ENCODE measurements at places on chromosomes 3 and 15.

DNA sequence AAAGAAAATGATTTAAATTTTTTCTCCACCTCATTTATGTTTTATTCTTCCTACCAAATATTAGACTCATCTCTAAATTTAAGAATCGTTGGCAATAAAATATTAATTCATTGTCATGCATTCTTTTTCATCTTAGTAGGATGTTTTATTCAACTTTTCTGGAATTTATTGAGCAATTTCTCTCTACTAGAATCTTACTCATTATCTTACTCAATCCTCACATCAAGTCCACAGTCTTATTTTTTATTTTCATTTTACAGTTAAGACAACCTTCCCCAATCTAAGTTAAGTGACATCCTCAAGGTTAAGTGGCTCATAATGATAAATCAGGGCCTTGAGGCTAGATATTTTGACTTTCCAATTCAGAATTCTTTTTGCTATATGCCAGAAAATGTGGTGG is 15.9 kb upstream of the ALDH1A2 start:
- H3K36me3 ChIP-seq = no peaks in the 10 kb centered on the region
- no peaks in the 10 kb centered on the region for H3K27me3 ChIP-seq
- no peaks in the 10 kb centered on the region for H3K4me1 ChIP-seq
- no peak overlapping the region for H3K4me3 ChIP-seq
- no peak for DNase-seq
- H3K27ac ChIP-seq = no peak overlapping the region

GRCh38 chr3:46883054-46883829 is 5.7 kb downstream of the PTH1R start:
- H3K36me3 ChIP-seq = no peaks in the 10 kb centered on the region
- no peaks in the 10 kb centered on the region for H3K27me3 ChIP-seq
- H3K4me3 ChIP-seq = peak overlapping the region; percentile 53

DNA sequence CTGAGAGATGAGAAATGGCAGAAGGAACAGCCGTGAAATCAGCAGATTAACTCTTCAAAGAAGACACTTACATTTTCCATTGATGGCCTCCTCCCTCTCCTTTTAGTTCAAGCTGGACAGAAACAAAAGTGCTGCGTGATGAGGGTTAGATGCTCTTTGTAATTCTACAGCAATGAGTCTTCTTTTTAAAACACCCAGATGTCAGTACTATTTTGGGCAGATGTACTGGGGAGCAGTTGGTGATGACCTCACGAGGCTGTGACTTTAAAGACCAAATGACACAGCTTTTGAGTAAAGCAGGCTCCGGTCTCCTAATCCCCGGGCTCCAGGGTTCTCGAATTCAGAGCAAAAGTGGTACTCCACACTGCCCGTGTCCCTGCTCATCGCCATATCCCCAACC is 198.2 kb downstream of the SLCO3A1 start:
- no peak overlapping the region for H3K27ac ChIP-seq
- no peak overlapping the region for H3K4me3 ChIP-seq
- H3K36me3 ChIP-seq = no peaks in the 10 kb centered on the region
- no peaks in the 10 kb centered on the region for H3K27me3 ChIP-seq
- H3K4me1 ChIP-seq = no peaks in the 10 kb centered on the region
- no peak for DNase-seq

DNA sequence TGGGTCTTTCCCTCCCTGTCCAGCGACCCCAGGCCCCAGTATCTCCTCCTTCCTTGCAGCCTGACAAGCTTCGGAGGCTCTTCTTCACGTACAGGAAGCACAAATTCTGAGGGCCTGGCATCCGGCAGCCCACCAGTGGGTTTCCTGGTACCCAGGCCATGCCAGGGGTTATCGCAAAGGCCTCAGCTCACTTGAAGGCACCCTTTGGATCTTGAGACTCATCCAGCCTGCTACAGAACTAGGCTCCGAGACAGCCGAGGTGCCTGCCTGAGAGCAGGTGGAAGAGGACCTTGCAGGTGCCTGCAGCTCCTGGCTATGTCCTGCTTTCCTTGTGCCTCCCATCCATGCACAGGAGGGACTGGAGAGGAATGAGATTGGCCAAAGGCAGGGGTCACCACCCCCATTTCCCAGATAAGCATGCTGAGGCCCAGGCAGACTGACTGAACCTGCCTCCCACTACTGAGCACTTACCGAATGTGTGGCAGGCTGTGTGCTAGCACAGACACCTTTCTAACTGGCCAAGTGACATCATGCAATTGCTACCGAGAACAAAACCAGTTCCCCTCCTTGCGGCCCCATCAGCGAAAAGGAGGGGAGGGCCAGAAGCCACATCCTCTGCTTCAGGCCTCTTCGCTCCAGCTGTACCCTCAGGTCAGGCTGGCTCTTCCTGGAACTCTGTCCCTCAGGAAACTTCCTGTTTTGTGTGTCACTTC is 11.2 kb downstream of the SH2D7 start:
- H3K36me3 ChIP-seq = no peaks in the 10 kb centered on the region
- no peak overlapping the region for H3K27ac ChIP-seq
- no peak overlapping the region for H3K4me3 ChIP-seq

GRCh38 chr3:54257125-54257720 is 134.9 kb downstream of the CACNA2D3 start:
- no peak overlapping the region for H3K4me3 ChIP-seq
- no peaks in the 10 kb centered on the region for H3K36me3 ChIP-seq
- no peak for DNase-seq
- H3K4me1 ChIP-seq = no peaks in the 10 kb centered on the region
- no peaks in the 10 kb centered on the region for H3K27me3 ChIP-seq
- H3K27ac ChIP-seq = no peak overlapping the region

DNA sequence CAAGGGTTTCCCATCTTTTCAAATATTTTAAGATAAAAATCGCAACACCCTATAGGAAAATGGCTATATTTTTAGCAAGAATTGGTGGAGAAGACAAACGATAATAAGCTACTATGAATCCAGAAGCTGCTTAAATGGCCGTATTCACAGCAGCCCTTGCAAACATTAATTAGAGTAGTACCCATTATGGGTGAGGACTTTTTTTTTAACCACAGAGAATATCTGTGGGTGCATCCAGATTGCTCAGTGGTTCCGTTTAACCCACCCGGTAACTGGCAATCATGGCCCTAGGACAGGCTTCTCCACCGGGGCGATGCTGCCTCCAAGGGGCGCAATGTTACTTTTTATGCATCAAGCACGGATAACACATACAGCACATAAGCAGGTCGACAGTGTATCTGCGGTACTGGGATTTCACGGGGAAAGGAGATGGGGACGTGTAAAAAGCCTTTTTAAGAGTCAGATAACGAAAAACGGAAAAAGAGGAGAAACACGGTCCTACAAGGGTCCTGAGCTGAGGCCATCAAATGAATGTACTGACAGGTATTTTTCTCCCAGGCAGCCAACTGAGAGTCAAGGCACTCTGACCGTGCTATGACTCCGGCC is 968 bp upstream of the TMEM266 start:
- H3K27ac ChIP-seq = no peak overlapping the region
- no peak for DNase-seq
- no peaks in the 10 kb centered on the region for H3K27me3 ChIP-seq
- peak overlapping the region; percentile 40 for H3K4me3 ChIP-seq
- H3K4me1 ChIP-seq = peaks cover 4% of the 10 kb centered on the region
- H3K36me3 ChIP-seq = no peaks in the 10 kb centered on the region

DNA sequence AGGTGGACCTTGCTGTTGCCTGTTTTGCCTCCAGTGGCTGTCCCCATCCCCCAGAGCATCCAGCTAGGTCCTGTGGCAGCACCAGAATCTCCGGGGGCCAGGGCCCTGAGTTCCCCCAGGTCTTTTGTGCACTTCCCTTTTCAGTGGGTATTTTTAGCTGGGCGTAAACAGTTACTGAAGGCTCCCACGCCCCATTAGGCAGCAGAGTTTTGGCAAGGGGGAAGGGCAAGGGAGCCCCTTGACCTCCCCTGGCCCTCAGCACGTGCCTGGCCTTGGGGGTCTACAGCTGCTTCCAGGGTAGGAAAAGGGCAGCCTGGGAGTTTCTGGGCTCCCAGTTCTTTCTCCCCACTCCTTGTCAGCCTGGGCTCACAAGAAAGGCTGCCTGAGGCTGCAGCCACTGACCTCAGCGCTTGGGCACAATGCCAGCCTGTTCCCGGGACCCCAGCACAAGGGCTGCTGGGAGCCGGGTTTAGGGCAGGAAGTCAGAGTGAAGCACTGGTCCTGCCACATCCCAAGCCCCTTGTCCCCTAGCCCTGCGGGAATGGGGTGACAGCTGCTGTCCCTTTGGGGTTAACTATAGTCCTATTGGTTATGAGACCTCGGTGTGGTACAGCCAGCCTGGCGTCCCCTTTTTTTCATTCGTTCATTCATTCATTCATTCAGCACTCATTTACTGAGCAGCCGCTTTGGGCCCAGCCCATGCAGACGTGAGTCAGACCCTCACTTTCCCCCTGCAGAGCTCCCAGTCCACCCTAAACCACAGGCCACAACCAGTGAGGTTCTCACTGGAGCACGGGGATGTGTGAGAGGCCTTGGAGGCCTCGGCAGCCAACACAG is 8.4 kb downstream of the CSK start:
- H3K4me1 ChIP-seq = peaks cover 30% of the 10 kb centered on the region
- H3K4me3 ChIP-seq = no peak overlapping the region
- no peaks in the 10 kb centered on the region for H3K27me3 ChIP-seq
- no peaks in the 10 kb centered on the region for H3K36me3 ChIP-seq

- H3K27me3 ChIP-seq = no peaks in the 10 kb centered on the region
- no peak for DNase-seq
- H3K4me3 ChIP-seq = no peak overlapping the region
- no peaks in the 10 kb centered on the region for H3K4me1 ChIP-seq
Observed at GRCh38 chr15:62103431-62103830, 36.7 kb downstream of the C2CD4A start.

- DNase-seq = no peak
- H3K36me3 ChIP-seq = no peaks in the 10 kb centered on the region
- no peak overlapping the region for H3K4me3 ChIP-seq
- no peaks in the 10 kb centered on the region for H3K4me1 ChIP-seq
Observed at GRCh38 chr3:11307830-11308432, 35.7 kb downstream of the ATG7 start.

DNA sequence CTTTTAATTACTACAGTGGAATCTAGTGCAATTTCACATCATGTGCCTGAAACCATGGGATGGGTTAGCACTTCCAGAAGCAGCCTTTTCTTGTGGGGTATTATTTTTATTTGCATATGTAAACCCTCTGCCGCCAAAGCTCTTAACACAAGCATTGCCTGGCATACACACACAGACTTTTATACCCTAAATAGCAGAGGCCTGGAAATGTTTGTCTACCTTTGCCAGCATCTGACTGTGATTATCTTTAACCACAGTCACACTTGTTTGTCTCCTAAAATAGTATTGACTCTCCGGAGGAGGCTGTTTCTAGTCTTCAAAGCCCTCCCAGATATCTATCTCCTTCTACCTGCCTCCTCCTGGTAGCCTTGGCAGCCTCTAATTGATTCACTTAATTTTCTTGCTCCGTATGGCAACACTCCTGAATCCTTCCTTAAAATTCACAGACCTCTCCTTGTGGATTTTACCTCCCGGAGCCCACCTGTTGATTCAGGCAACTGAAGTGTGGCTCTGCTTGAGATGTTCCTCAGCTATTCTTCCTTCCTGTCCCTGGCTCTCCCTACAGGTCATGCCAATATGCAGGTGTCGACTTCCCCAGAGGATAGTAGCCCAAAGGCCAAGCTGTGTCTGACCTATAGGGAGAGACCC is 127.1 kb upstream of the UMPS start:
- no peaks in the 10 kb centered on the region for H3K4me1 ChIP-seq
- H3K27ac ChIP-seq = no peak overlapping the region
- H3K4me3 ChIP-seq = no peak overlapping the region
- no peak for DNase-seq

GRCh38 chr15:70055601-70056051 is 42.1 kb downstream of the TLE3 start:
- no peaks in the 10 kb centered on the region for H3K27me3 ChIP-seq
- H3K4me3 ChIP-seq = no peak overlapping the region
- H3K36me3 ChIP-seq = no peaks in the 10 kb centered on the region
- no peak overlapping the region for H3K27ac ChIP-seq
- no peaks in the 10 kb centered on the region for H3K4me1 ChIP-seq

DNA sequence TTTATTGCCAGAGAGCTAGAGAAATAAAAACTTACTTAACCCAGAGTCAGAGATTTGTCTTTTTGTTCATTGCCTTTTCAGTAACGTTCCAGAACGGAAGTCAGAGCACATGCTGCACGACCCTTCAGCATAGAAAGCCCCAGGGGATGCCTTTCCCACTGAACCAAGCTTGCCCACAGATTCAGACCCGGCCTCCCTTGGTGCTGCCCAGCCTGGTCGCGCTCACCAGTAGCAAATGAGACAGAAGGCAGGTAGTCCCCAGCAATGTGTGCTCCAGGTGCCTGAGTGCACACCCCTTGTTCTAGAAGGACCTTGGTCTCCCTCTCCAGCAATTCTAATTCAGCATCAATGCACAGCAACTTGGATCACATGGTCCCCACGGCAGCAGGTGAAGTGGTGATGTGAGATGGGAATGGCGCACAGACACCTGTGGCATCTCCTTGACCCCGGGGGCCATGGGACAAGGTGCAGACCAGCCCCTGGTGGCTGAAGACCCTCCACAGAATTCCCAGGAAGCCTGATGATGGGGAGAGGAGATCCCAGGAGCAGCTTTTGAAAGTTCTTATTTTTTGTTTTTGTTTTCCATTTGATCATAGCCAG is 91.8 kb upstream of the IQSEC1 start:
- H3K4me1 ChIP-seq = no peaks in the 10 kb centered on the region
- no peak overlapping the region for H3K4me3 ChIP-seq
- no peaks in the 10 kb centered on the region for H3K27me3 ChIP-seq
- no peak overlapping the region for H3K27ac ChIP-seq

DNA sequence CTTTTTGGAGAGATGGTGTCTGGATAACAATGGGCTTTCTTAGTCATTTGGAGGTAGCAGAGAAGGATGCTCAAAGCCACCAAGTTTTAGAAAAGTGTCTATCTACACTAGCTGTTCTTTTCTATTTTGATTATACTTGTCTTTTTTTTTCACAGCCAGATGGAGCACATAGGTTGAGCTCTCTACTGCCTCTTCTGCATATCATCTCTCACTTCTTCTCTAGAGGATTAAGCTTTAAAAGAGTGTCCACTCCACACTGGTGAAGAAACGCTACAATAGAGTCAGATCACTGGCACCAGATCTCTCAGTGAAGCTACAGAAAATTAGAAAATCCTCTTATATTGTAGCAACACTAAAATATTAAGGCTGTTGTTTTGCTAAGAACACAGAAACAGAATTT is 145.3 kb upstream of the MBNL1 start:
- H3K27ac ChIP-seq = peak overlapping the region; percentile 1
- H3K4me1 ChIP-seq = no peaks in the 10 kb centered on the region
- no peaks in the 10 kb centered on the region for H3K27me3 ChIP-seq
- no peak for DNase-seq
- H3K4me3 ChIP-seq = no peak overlapping the region
- no peaks in the 10 kb centered on the region for H3K36me3 ChIP-seq

GRCh38 chr3:50617096-50617791 is at the start of gene MAPKAPK3:
Gene MAPKAPK3, plus strand, starts transcription at chr3:50617151. Its CDS starts 415 bp downstream, at chr3:50617566.
- DNase-seq = peak; percentile 62
- H3K36me3 ChIP-seq = no peaks in the 10 kb centered on the region
- H3K27me3 ChIP-seq = no peaks in the 10 kb centered on the region
- peak within 1 kb of the TSS; percentile 83 for H3K4me3 ChIP-seq

DNA sequence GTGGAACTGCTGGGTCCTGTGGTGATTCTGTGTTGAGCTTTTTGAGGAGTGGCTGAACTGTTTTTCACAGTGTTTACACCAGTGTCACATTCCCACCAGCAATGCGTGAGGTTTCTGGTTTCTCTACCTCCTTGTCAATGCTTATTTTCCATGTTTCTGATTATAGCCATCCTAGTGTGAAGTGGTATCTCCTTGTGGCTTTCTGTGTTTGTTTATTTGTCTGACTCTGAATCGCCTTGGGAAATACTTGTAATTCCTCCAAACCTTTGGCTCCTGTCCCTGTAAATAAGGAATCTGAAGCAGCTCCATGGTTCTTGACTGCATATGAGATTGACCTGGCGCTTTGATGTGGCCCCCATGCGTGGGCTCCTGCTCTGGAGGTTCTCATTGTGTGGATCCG is 20.6 kb downstream of the FAN1 start:
- H3K4me1 ChIP-seq = no peaks in the 10 kb centered on the region
- no peaks in the 10 kb centered on the region for H3K27me3 ChIP-seq
- no peak for DNase-seq
- no peak overlapping the region for H3K27ac ChIP-seq

All from uterus (tissue), 4 donors.